A549 treated with ZK216348 at 1 μM for 4 hours (cell line): ENCODE measurements at places on chromosomes 4 and X. TPM values are rescaled to one million over a fixed set of nuclear protein-coding genes. Genes with fewer than 3 reads are reported as not detected.

Gene F8
- 3.7 to 4.5 TPM (median 4.3 TPM) in 5 replicates for total RNA-seq

Gene ADH4
- not detected in 5 replicates for total RNA-seq

Gene GLRA3
- total RNA-seq: not detected in 5 replicates

Gene OTUD6A
- total RNA-seq: not detected in 5 replicates

Gene NAP1L3
- 0.25 to 0.92 TPM (median 0.33 TPM) in 5 replicates for total RNA-seq

Gene GAGE12E
- not detected in 5 replicates for total RNA-seq

Gene RHOXF1
- total RNA-seq: not detected in 5 replicates

Gene GBA3
- not detected in 5 replicates for total RNA-seq

Gene PALLD
- total RNA-seq: 53.3 to 82.8 TPM (median 73.9 TPM) in 5 replicates

Gene SEPSECS
- total RNA-seq: 2.4 to 3.2 TPM (median 2.4 TPM) in 5 replicates

Gene PAGE3
- total RNA-seq: not detected in 5 replicates

Gene SHOX
- not detected in 5 replicates for total RNA-seq

Gene GLUD2
- 2.4 to 3.3 TPM (median 2.9 TPM) in 5 replicates for total RNA-seq

Gene DUX4
- not detected in 5 replicates for total RNA-seq

Gene UGT2A3
- total RNA-seq: 0.06 to 0.24 TPM (median 0.13 TPM) in 4 of 5 replicates, not detected in the other

Gene AMTN
- not detected in 5 replicates for total RNA-seq

Gene DCX
- not detected in 5 replicates for total RNA-seq

Gene ZAR1
- 0.13 to 0.17 TPM in 2 of 5 replicates, not detected in the others for total RNA-seq

Gene HERC5
- 3.6 to 4.6 TPM (median 4.1 TPM) in 5 replicates for total RNA-seq

Gene TXLNG
- total RNA-seq: 10.8 to 16.7 TPM (median 13.9 TPM) in 5 replicates

Gene CWH43
- total RNA-seq: not detected in 5 replicates

Gene PAGE4
- not detected in 5 replicates for total RNA-seq

Gene RAB33A
- total RNA-seq: 0.19 to 0.66 TPM (median 0.23 TPM) in 4 of 5 replicates, not detected in the other

Gene NEUROG2
- total RNA-seq: not detected in 5 replicates

Gene SPANXD
- 0.46 TPM in 1 of 5 replicates, not detected in the others for total RNA-seq

Gene MAB21L2
- total RNA-seq: not detected in 5 replicates

Gene MXRA5
- not detected in 5 replicates for total RNA-seq

Gene CXCL8
- 3.6 to 20.1 TPM (median 9.4 TPM) in 5 replicates for total RNA-seq

Gene FGG
- total RNA-seq: 5.1 to 8.0 TPM (median 5.5 TPM) in 5 replicates

Gene PCDH19
- 0.02 to 0.06 TPM (median 0.04 TPM) in 3 of 5 replicates, not detected in the others for total RNA-seq

Gene FMR1NB
- not detected in 5 replicates for total RNA-seq

Gene ANXA10
- total RNA-seq: 2.6 to 3.7 TPM (median 3.3 TPM) in 5 replicates

Gene NXF2
- total RNA-seq: not detected in 5 replicates

Gene HSD17B13
- total RNA-seq: 0.07 to 0.13 TPM in 2 of 5 replicates, not detected in the others

Gene YTHDC1
- total RNA-seq: 30.5 to 41.8 TPM (median 34.5 TPM) in 5 replicates

Gene PNCK
- total RNA-seq: 0.29 to 0.48 TPM (median 0.36 TPM) in 3 of 5 replicates, not detected in the others

Gene SOWAHD
- total RNA-seq: 0.29 TPM in 1 of 5 replicates, not detected in the others

Gene FGFRL1
- 10.8 to 25.7 TPM (median 23.0 TPM) in 5 replicates for total RNA-seq

Gene SATL1
- total RNA-seq: not detected in 5 replicates

Gene TLR2
- 0.21 to 1.1 TPM (median 0.31 TPM) in 5 replicates for total RNA-seq
